T follicular helper cell (primary cell): ENCODE measurements at places on chromosomes 3 and 15.

GRCh38 chr3:78494851-78495250, 1272.9 kb downstream of the ROBO1 start:
- DNase-seq = no peak

- no peak for DNase-seq
Observed at GRCh38 chr3:78176869-78177268, 1137.0 kb downstream of the ROBO2 start.

GRCh38 chr3:194395778-194396538, 3.1 kb downstream of the GP5 start:
- DNase-seq = peak; percentile 35

DNA sequence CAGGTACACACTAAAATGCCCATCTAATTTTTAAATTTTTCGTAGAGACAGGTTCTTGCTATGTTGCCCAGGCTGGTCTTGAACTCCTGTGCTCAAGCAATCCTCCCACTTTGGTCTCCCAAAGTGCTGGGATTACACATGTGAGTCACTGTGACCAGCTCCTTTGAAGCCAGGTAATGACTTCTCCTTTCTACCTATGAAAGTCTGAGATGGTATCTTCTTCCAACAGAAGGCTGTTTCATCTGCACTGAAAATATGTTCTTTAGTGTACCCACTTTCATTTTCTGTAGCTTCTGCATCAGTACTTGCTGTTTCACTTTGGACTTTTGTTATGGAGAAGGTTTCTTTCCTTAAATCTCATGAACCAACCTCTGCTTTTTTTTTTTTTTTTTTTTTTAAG, 8.8 kb downstream of the OIP5 start:
- no peak for DNase-seq

DNA sequence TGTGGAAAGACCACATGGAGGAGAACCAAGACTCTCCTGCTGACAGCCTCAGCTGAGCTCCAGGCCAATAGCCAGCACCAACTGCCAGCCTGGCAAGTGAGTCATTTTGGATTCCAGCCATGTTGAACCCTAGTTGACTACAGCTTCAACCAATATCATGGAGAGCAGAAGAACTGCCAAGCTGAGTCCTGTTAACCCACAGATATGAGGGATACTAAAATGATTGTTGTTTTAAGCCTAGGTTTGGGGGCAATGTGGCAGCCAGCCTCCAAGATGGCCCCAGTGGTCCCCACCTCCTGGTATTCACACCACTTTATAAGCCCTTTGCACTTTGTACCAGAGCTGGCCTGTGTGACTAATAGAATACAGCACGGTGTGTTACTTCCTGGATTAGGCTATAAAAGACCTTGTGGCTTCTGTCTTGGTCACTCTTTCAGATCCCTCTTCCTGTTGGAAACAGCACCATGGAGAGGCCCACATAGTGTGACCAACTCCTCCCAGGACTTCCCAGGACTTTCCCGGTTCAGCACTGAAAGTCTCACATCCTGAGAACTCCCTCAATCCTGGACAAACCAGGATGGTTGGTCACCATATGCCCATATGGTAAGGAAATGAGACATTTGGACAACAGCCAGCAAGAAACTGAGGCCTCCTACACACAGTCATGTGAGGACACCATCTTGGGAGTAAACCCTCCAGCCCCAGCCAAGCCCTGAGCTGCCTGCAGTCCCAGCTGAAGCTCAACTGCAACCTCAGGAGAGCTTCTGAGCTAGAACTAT, 32.4 kb upstream of the CDV3 start:
- DNase-seq = no peak

- no peak for DNase-seq
Observed at GRCh38 chr15:76674883-76675282, 230.3 kb downstream of the SCAPER start.
